Common myeloid progenitor, CD34-positive (primary cell): ENCODE measurements at places on chromosomes 1 and 21.
A peak's percentile ranks its signal among the peaks of the same experiment; 100 is the strongest.

DNA sequence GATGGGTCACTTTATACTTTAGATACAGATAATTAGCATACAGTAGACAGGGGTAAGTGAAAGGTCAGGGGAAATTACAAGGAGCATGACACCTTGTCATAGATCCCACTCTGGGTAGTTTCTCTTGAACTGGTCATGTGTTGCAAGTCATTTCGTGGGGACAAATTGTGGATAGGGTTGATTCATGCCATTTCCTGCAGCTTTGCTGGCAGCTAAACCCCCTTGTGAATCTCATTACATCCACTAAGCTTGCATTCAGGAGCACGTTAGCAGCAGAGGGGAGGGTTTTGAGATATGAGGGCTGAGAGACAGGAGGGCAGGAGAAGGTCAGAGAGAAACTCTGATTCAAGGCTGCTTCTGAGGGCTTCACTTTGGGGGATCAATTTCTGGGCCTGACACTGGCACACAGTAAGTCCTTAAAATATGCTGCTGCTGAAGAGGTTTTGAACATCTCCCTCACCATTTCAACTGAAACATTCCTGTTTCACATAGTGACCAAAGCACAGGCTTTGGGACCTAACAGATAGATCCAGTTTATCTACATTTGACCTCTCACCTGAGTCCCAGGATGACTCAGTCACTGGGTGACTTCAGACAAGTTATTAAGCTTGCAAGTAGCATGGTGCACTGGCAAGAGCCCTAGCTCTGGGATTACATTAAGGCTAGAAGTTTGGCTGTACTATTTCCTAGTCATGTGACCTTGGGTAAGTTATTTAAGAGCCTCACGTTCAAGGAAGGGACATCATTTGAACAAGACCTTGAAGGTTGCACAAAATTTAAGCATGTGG, 206.0 kb upstream of the USP24 start:
- DNase-seq: no peak

DNA sequence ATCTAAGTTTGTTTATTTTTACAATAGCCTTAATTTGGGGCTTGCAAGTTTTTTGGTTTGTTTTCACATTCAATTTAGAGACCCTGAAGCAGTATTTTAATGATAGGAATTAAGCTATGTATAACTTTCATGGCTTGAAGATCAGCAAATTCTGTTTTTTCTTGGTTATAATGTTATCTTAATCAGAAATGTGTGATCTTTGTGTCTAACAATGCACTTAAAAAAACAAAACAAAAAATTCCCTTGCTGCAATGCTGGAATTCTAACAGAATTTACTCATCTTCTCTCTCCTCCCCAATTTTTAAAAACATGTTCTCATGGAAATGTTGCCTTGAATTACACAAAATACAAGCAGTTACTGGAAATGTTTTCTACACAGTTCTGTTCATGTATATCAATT, 113.1 kb downstream of the OLFML2B start:
- DNase-seq: no peak

DNA sequence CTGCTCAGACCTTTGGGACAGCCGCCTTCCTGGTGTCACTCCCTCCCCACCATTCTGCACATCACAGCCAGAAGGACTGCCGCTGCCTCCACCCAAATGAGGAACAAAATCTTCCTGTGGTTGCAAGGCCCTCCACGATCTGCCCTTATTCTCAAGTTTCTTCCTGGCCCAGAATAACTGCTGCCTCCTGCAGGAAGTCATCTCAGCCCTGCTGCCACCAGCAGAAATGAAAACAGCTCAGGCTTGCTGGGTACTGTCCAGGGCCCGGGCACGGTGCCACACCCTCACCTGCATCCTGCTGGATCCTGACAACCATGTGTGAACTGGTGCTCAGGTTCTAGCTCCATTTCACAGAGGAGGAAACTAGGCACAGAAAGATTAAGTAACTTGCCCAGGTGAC, 2.8 kb downstream of the CLDN19 start:
- peak; percentile 91 for DNase-seq

DNA sequence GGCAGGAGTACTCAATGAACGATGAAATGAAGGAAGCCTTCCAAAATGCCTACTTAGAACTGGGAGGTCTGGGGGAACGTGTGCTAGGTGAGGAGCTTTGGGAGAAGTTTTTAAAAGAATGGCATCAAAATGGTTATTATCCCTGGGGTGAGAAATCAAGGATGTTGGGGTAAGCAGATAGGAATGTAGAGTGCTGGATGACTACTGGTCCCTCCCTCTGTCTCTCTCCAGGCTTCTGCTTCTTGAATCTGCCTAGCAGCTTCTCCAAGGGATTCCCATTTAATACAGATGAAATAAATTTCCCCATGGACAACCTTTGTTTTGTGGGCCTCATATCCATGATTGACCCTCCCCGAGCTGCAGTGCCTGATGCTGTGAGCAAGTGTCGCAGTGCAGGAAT, 19.0 kb upstream of the CASQ1 start:
- no peak for DNase-seq

- DNase-seq: no peak
These were observed 73.7 kb downstream of the LRRC8D start for GRCh38 chr1:89894210-89895201.

GRCh38 chr21:41559658-41560631, 52.0 kb upstream of the TMPRSS2 start:
- no peak for DNase-seq

GRCh38 chr1:1243266-1243660, 3.3 kb downstream of the C1QTNF12 start:
- no peak for DNase-seq

GRCh38 chr1:42420911-42421585, 34.8 kb downstream of the ZMYND12 start:
- DNase-seq: peak; percentile 45

DNA sequence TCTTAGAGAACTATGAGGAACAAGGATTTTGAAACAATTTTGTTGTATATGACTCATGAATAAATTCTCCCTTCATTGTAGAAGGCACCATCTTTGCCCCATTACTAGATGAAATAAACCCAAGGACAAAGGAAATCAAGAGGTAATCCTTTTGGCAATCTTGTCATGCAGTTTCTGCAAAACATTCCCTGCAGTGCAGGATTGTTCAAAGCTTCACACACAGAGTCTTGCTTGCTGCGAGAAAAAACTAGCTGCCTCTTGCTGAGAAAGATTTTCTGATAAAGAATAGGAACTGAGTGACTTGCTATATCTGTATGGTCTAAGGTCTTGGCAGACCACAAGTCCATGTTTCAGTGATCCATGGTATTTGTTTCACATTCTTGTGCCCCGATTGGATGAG, 657.4 kb upstream of the ADGRL4 start:
- DNase-seq: no peak

DNA sequence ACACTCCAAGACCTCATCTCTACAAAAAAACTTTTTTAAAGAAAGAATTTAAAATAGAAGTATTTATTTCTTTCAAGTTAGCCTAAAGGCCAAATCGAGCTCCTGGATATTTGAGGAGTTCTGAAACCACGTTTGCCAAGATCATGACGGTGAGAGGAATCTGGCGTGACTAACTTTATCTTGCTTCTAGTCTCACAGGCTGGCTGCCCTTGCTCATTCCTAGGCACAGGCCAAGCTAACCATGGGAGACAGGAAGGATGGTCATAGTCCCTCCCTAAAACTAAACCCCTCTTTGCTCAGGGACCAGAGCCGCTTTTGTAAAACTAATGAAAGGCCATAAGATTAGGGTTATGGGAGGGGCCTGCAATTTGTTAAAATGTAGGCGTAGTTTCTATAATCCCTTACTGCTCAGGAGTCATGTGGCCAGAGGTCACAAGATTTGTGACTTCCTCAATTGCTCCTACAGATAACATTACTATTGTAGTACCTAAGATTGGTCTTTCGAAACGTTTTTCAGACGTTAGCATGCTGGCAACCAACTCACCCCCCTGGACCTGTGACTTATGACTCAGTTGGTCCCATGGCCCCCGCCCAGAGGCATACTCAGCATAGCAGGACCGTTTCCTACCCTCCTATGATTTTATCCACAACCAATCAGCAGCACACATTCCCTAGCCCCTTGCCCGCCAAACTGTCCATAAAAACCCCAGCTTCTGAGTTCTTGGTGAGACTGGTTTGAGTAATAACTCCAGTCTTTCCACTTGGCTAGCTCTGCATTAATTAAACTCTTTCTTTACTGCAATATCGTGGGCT, 425.0 kb downstream of the SMYD3 start:
- DNase-seq: peak; percentile 47

- DNase-seq: no peak
These were observed 5.0 kb upstream of the PLA2G2C start for GRCh38 chr1:20191266-20191825.

GRCh38 chr1:201614262-201615015, 75.5 kb downstream of the NAV1 start:
- peak; percentile 36 for DNase-seq

DNA sequence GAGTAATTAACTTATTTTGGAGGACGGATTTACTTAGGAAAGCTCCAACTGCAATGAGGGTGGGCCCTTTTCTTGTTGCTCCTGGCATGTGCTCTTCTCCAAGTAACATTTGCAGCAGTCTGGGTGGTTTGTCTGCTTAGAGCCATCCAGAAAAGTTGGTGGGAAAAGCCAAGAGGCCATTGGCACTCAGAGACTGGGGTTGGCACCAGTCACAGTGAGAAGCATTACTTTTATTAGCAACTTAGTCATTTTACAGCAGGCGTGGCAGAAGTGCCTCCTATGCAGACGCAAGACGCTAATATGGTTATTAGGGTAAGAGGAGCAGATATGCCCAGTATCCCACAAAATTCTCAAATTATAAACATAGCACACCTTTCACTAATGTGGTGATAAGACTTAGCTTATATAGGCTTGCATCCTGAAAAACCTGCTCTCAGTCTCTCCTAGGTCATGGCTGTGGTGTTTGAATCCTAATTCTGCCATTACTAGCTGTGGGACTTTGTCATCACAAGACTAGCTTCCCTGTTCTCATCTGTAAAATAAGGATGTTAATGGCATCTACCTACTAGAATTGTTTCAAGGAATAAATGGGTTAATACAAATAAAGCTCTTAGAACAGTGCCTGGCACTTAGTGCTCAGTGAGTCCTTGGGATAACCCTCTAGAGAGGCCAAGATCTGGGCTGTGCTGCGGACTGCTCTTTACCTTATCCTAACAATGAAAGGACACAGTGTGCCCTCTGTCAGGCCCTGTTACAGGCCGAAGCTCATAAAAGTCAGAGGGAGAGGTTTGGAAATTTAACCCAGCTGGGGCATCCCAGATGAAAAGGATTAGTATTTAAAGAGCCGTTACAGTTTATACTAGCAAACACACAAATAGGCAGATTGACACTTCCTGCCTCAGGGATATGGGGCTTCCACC, 154.6 kb downstream of the ROR1 start:
- DNase-seq: no peak

DNA sequence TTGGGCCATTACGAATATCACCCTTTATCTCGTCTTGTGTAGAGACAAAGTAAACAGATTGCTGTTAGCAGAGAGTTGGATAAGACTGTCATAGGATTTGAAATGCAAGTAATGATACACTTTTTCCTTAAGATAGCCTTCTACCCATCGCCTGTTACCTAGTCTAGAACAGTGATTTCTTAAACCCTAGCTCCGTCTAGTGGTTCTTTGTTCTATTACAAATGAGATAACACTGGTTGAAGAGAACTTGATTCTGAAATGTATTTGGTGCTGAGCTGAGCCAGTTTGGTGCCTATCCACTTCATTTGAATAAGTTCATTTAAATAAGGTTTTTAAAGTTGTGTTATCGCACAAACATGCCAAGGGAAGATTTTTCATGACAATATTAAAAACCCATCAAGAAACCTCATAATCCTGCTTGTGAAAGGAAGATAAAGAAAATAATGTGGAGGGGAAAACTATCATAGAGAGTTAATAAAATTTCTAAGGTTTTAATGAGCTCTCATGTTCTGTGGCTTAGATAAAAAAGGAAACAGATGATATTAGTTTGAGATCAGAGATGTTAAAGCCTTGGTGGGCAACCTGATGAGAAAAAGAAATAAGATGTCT, 1.5 kb upstream of the KCNH1 start:
- peak; percentile 66 for DNase-seq

- DNase-seq: no peak
These were observed 20.0 kb upstream of the BCAR3 start for GRCh38 chr1:93701629-93702028.

DNA sequence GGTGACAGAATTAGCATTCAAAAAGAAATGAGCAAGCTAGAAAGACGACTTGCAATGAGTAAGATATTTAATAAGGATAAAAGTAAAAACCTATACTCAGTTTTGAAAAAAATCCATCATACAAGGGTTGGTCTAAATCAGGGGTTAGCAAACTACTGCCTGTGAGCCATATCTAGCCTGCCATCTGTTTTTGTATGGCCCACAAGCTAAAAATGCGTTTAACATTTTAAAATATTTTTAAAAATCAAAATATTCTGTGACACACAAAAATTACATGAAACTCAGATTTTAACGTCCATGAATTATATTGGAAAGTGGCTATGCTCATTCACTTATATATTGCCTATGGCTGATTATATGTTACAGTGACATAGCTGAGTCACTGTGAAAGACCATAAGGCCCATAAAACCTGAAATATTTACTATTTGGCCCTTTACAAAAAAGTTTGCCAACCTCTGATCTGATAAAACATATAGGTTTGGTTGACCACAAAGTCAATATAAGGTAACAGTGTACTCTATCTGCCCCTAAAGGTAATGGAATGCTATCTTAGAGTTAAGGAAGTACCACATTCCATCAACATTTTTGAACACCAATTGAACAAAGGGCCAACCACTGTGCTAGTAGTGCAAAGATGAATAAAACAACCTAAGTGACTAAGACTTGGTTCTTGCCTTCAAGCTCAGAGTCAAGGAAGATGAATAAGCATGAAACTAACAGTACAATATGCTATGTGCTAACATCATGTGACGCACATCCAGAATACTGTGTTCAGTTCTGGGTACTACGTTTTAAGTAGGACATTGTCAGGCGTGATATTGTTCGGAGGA, 3.2 kb downstream of the IFT25 start:
- DNase-seq: peak; percentile 68

DNA sequence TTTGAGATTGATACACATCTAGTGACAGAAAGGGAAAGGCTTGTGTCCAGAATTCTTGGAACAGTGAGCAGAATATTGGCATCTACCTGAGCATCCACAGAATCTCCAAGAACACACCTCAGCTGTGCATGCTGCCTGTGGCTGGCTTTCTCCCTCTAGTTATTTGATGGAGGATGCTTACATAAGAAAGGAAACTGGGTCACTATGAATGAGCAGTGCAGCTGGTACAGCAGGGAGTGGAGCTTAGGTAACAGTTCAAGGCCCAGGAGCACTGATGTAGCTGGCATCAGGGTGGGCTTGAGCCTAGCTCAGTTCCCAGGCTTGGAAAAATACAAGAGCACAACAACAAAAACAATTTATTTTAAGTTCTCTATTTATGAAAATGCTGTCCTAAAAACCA, 26.3 kb downstream of the RGS8 start:
- DNase-seq: no peak

DNA sequence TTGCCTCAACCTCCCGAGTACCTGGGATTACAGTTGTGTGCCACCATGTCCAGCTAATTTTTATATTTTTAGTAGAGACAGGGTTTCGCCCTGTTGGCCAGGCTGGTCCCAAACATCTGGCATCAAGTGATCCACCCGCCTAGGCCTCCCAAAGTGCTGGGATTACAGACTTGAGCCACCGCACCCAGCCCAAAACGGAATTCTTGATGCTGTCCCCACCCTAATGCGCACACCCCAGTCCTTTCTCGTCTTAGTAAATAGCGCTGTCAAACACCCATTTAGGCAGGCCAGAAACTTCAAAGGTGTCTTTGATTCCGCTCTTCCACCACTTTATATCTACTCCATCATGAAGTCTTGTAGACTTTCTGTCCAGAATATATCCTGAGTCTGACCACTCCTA, 35.1 kb downstream of the ITSN1 start:
- no peak for DNase-seq

- DNase-seq: peak; percentile 96
These were observed 1.1 kb downstream of the RALGPS2 start for GRCh38 chr1:178726087-178726517.

GRCh38 chr1:72140222-72140621, 142.1 kb downstream of the NEGR1 start:
- DNase-seq: peak; percentile 67
